ENCODE measurements at places on chromosomes 5 and 9. TPM values are rescaled to one million over a fixed set of nuclear protein-coding genes. Genes with fewer than 3 reads are reported as not detected.

DNA sequence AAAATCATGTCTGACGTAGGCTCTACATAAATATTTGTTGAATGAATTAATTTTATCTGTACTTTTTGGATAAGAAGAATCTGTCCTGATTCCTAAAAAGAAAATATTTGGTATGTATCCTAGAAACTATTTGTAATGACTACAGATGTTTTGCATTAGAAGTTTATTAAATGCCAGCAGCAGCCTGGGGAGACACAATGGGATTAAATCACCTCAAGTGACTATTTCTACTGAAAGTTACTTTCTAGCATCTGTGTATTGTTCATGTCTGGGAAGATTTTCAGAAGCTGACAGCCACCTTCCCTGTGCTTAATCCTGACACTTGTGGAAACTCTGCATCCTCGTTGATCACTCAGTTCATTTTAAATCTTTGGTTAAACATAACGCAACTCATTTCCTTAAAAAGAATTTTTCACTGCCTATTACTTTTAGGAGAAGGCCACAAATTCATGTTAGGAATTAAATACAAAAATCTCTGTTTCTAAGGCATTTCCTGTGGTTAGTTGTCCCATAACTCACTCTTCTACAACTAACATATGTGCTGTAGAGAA is 209.3 kb upstream of the PPP1R2B start:
- DNase-seq = no peak

The UQCRQ gene
- total RNA-seq = 719 TPM

The NUP214 gene
- total RNA-seq = 47.6 TPM

The FCHSD1 gene
- total RNA-seq = 41.8 TPM

GRCh38 chr9:135992486-135993408 is 31.6 kb upstream of the UBAC1 start:
- peak; percentile 49 for DNase-seq

The RNF208 gene
- total RNA-seq = 14.2 TPM

DNA sequence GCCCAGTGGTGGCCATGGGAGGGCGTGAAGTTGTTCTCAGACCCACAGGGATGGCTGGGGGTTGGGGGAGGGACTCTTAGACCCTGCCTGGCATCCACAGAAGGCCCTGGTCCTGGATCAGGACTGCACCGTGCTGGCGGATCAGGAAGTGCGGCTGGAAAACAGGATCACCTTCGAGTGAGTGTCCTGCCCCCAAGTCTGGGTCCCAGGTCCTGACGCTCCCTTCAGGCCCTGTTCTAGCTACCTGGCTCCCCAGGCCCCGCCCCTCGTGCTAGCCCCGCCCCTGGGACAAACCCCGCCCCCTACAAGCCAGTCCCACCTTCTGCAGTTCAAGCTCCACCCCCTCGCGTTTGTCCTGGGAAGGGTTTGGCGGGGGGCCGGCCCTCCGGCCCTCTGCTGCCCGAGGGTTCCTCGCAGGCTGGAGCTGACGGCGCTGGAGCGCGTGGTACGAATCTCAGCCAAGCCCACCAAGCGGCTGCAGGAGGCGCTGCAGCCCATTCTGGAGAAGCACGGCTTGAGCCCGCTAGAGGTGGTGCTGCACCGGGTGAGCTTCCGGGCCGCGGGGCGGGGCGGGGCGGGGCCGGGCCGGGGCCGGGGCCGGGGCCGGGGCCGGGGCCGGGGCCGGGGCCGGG is 12.9 kb downstream of the RGS14 start:
- peak; percentile 78 for DNase-seq

DNA sequence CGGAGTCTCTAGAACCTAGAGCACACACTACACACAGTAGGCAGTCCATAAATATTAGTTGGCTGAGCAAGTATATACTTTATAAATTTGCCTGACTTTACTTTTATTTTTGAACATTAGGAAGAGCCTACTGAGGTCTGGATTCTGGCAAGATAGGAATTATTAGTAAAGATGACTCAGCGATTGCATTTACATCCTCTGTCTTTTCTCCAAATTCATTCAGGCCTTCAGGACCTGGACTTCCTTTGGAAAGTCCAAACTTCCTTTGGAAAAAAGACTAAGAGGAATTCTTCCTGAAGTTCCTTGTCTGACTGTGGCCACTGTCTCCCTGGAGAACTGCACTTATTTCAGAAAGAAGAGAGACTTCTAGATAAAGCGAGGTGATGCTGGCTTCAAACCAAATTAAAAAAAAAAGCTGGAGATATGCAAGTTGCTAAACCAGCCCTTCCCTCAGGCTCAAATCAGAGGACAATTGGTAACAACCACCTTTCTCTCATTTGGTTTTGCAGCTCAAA is 251.3 kb downstream of the GAS1 start:
- no peak for DNase-seq

DNA sequence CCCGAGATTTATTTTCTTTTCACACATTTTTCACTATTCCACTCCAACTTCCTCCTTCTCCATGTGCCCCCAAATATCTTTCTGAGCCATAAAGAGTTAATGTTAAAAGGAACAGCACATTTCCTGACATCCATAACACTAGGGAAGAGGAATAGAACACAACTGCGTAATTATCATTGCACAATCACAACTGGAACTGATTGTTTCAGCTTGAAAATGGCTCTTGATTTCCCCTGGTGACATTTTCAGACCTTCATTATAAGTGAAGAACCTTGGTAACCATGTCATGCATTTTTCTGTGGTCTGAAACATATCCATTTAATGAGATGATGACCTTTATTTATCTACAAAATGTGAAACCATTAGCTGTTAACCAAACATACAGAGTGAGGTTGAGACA is 82.4 kb downstream of the PCSK1 start:
- no peak for DNase-seq

The FGD3 gene
- 3.1 TPM for total RNA-seq

The CDH9 gene
- not detected for total RNA-seq

DNA sequence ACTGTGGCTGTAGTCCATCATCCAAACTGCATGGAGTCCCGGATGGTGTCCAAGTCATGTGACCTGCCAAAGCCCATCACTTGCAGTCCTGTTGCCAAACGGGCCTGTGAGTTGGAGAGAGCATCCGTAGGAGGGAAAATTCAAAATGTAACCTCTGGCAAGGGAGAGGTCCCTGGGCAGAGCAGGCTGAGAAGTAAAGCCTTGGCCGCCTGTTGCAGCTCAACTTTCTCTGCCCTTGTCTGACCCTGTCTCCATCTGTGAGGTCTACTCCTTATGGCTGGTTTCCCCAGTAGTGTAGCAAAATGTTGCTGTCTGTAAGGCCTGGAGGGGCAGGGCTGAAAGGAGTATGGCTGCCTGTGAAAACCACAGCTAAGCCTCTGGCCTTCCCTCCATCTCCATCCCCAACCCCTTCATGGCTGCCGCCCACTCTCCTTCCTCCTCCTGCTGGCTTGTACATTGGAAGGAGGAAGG is 163.5 kb downstream of the SEMA6A start:
- DNase-seq = no peak

DNA sequence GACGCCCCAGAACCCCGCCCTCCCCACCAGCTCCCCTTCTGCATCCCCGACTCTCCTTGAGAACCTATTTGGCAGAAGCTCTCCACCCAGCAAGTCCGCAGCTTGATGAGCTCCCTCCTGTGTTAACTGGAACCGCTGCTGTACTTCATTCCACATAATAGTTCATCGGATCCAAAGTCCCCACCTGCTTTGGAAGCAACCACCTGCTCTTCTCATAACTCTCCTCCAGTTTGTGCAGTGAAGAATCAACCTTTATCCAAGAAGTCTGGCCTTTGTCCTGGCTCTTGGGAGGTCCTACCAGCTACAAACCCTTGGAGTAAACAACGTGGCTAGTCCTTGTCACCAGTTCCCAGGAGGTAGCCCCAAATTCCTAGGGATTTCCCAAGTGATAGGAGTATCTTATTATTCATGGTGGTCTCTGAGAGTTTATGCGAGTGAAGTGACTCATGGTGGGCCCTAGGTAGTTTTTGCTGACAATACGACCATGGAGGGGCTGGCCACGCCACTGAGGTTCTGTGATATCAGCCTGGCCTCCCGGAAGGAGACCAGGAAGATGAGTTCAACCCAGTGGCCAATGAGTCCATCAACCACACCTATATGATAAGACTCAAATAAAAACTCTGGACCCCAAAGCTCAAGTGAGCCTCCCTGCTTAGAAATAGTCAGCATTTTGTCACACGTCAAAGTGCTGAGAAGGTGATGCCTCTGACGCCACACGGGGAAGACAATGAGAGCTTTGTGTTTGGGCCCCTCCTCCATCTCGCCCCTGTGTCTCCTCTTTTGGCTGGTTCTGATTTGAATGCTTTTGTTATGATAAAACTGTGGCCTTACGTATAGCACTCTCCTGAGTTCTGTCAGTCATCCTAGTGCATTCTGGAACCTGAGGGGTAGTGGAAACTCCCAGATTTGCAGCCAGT is 3.6 kb upstream of the IL4 start:
- DNase-seq = no peak

The LOX gene
- total RNA-seq = 8.7 TPM

The SIT1 gene
- total RNA-seq = not detected

DNA sequence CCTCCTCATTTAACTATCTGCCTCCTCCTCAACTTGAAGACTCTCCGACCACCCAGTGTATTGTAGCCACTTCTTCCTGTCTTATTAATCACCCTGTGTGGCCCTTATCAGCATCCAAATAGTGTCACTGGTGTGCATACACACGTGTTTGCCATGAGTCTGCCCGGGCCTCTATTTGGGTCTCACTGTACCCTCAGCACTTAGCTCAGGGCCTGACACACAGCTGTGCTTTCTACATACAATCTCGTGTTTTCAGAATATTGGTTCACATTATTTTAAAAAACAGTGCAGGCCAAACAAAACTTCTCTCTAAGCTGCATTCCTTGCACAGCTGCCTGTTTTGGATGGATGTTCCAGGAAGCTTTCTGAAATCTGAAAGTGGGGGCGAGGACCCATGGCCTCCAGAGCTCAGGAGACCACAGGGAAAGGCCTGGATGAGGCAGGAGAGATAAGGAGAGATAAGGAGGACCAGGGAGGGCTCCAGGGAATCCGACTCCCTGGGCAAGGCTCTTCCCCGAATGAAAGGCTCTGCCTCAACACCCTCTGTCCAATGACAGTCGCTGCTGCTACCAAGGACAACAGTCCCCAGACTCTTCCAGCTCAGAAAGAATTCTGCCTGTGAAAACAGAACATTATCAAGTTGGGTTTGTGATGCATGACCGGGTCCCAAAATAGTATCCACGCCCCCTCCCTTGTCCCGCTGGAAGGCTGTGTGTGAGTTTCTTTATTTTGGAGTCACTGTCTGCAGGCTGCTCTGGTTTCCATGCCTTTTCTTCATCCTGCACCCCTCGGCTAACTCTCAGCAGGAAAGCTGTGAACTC is 255.6 kb downstream of the NSG2 start:
- DNase-seq = no peak

The IFNA10 gene
- total RNA-seq = not detected

The ADAMTS2 gene
- total RNA-seq = not detected

GRCh38 chr9:115277301-115277700 is 159.3 kb upstream of the TNC start:
- DNase-seq = no peak

DNA sequence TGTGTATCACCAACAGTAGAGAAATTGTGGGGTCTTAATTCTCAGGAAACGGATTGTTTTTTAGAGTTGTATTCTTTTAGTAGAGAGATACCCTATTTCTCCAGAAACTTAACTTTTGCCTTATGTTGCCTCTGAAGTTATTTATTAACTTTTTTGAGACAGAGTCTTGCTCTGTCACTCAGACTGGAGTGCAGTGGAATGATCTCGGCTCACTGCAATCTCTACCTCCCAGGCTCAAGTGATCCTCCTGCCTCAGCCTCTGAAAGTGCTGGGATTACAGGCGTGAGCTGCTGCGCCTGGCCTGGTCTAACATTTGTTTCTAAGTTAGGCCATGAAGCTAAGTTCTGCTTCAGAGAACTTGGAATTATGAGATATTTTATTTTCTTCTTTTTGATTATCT is 75.0 kb downstream of the CFAP95 start:
- DNase-seq = no peak

- DNase-seq = no peak
Observed at GRCh38 chr9:9951556-9952160, 661.1 kb downstream of the PTPRD start.

DNA sequence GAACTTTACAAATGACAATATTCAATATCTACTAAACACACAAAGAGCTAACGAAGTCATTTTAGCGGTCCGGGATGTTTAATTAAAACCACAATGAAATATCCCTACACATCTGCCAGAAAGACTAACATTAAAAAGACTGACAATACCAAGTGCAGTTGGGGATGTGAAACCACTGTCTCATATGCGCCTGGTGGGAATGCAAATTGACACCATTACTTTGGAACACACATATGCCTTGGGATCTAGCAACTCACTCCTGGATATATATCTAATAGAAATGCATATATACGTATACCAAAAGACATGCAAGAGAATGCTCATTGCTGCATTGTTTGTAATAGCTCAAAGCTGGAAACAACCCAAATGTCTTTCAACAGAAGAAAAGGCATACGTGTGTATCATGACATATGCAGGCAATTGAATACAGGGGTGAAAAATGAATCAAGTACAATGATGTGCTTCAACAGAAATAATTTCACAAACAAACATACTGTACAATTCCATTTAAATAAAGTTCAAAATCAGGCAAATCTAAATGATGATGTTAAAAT is 153.3 kb downstream of the CARTPT start:
- DNase-seq = no peak

The TMEM38B gene
- total RNA-seq = 14.5 TPM

GRCh38 chr5:40682154-40683017 is 2.7 kb downstream of the PTGER4 start:
- DNase-seq = no peak

GRCh38 chr5:156393980-156394379 is 67.0 kb downstream of the SGCD start:
- DNase-seq = no peak

The SMARCA2 gene
- total RNA-seq = 47.4 TPM

- DNase-seq = peak; percentile 64
Observed at GRCh38 chr5:123460296-123460729, 37.1 kb upstream of the CEP120 start.

GRCh38 chr5:17282283-17283120 is 65.1 kb downstream of the BASP1 start:
- DNase-seq = no peak

DNA sequence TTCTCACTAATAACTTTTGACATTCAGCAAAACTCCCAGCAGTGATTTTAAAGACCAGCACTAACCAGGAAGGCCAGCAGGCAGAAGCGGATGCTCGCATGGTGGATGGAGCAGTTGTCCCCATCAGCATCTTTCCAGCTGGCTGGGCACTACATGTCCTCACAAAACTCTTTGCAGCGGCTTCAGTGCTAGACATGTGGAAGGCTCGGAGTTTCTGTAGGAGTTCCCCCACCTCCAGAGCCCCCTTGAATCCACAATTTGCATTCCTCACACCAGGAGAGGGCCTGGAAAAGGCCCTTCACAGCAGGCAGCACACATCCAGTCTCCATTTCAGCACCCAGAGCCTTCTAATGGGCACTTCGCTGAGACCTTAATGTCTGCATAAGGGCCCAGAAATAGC is 85.6 kb downstream of the APTX start:
- DNase-seq = no peak

The PCDHB13 gene
- total RNA-seq = 0.86 TPM

GRCh38 chr9:32705059-32705458 is 69.6 kb upstream of the TAF1L start:
- peak; percentile 10 for DNase-seq

The MAP1B gene
- 21.5 TPM for total RNA-seq

- no peak for DNase-seq
Observed at GRCh38 chr5:155252025-155252424, 238.5 kb downstream of the KIF4B start.
